ENCODE measurements at places on chromosomes 6 and 20.
A peak's percentile ranks its signal among the peaks of the same experiment; 100 is the strongest.

DNA sequence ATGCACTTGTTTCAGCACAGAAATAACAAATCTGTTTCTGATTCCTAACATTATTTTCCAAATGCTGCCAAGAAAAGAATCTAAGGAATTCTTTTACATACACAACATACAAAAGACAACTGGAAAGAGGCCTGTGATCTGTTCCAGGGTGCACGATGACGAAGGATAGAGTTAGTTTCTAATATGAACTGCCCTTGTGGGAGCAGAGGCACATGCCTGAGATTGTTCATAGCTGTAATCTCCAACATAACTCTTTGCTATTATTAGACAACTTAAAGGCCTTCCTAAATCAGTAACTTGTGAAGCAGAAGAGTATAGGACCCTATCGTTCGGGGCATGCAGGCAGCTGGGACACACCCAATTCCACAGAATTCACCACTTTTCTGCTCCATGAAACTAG is 41.2 kb upstream of the NHSL1 start:
- DNase-seq = no peak

GRCh38 chr20:49319208-49319809 is 41.5 kb upstream of the ZNFX1 start:
- DNase-seq = no peak

- DNase-seq = no peak
Measured at GRCh38 chr6:126076992-126077664, 90.8 kb downstream of the TRMT11 start.

DNA sequence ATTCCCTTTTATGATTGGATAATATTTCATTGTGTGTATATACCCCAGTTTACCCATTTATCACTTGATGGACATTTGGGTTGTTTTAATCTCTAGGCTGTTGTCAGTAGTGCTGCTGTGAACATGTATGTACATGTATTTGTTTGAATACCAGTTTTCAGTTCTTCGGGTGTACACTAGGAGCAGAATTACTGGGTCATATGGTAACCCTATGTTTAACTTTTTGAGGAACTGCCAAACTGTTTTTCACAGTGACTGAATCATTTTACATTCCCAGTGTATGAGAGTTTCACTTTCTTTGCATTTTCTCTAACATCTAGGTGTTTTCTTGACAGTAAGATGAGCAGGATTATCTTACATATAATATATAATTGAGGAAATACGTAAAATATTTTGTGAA is 44.7 kb upstream of the ADIG start:
- DNase-seq = no peak

GRCh38 chr20:49646528-49646927 is 67.2 kb downstream of the B4GALT5 start:
- no peak for DNase-seq

DNA sequence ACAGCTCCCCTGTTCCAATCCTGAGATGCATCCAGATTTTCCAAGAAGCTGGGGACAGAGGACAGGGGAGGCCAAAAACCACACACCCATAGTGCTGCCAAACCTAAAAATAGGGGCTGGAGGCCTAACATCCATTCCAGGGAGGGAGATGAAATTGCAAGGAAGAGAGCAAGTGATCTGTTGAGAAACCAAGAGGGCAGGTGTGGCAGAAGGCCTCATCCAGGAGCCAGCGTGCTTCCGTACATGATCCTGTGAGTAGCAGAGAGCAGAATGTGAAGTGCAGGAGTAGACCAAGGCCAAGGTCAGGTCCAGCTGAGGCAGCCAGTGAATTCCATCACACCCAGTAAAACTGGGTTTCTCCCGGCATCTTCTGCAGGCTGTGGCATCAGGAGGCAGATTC is 167.7 kb upstream of the RIN2 start:
- no peak for DNase-seq

DNA sequence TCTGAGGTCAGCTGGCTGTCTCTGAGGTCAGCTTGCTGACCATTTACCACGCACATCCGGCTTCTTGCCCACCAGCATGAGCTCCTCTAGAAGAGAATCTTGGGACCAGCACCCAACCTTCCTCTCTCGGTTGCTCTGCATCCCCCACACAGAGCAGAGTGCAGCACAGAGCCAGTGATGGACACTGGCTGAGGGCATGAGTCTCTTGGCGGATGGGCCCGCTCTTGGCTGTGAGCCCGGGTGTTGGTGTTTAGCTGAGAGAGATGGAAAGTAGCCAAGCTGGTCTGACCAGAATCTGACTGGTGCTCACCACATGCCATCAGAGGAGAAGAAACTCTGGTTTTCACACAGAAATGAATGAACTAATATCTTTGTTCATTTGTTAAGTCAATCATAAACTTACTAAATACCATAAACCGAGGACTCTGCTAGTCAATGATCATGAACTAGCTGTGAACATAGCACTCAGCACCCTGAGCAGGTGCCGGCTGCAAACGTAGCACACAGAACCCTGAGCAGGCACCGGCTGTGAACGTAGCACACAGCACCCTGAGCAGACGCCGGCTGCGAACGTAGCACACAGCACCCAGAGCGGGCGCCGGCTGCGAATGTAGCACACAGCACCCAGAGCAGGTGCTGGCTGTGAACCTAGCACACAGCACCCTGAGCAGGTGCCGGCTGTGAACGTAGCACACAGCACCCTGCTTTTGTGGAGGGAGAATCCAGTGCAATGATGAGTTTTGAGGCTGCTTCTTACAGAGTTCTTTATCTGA is 10.4 kb upstream of the THBS2 start:
- no peak for DNase-seq

GRCh38 chr6:107679457-107679856 is 144.7 kb downstream of the SCML4 start:
- no peak for DNase-seq

DNA sequence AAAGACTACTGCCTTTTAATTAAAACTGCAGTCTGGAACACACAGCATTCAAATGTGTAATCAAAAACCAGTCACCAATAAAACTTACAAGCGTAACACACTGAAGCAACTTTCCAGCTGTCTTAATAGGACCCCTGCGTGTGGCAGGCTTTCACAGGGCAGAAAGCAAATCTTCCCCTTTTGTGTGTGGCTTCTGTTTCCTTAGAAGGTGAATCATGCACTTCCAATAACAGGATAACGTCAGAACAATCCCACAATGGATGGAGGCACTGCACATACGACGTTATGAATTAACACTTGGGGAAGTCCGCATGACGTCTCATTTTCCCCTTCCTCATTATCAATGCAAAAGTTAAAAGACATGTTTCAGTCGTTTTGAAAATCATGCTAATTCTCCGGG is 44.8 kb downstream of the INSM1 start:
- no peak for DNase-seq

GRCh38 chr6:40611434-40611833 is 24.3 kb upstream of the LRFN2 start:
- DNase-seq = no peak

DNA sequence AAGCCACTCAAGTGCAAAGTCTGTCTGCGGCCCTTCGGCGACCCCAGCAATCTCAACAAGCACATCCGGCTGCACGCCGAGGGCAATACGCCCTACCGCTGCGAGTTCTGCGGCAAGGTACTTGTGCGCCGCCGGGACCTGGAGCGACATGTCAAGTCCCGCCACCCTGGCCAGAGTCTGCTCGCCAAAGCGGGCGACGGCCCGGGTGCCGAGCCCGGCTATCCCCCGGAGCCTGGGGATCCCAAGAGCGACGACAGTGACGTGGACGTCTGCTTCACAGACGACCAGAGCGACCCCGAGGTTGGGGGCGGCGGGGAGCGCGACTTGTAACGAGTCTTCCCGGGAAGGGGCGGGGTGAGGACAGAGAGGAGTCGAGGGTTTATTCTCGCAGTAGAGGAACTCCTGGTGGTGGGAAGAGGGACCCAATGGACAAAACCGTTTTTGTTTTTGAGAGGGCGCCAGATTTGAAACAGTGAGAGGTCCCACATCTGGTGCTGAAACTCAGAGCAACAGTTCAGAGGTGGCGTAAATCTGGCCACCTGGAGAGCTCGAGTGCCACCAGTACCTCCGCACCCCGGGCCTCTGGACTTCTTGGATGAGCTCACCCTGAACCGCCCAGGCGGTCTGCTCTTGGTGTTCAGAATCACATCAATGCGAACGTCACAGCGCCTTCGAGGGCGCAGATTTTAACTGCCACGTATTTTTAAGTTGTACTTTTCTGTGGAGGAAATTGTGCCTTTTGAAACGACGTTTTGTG is 8.0 kb downstream of the PRDM13 start:
- peak; percentile 45 for DNase-seq

GRCh38 chr20:31838646-31839292 is 6.6 kb downstream of the FOXS1 start:
- DNase-seq = no peak

GRCh38 chr20:46243707-46244628 is 64.3 kb downstream of the CDH22 start:
- DNase-seq = no peak

- no peak for DNase-seq
Measured at GRCh38 chr20:49559411-49560081, 8.4 kb downstream of the PTGIS start.

DNA sequence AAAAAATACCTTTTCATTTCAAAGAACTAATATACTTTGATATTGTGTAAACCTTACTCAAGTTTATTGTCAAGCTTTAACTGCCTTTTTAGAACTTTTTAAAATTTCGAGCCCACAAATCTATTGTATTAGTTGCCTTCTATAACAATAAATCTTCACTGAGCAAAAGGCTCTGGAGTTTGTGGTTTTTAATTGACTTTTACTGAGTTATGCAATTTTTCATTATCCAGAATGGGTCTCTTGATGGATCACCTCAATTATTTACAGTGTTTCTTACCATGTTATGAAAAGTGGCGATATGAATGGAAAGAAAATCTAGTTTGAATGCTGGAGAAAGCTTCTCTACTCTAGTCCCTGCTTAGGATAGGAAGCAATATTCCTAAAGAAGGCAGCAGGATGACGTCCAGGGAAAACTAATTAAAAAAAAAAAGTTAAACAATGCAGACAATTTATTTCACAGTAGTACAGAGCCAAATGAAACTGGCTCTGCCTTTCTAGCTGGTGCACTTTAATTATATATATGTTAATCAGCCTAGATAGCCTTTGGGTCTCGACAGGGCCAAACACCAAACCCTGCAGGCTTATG is 5.0 kb downstream of the ID4 start:
- no peak for DNase-seq
